ENCODE measurements at places on chromosomes 5 and 9.

DNA sequence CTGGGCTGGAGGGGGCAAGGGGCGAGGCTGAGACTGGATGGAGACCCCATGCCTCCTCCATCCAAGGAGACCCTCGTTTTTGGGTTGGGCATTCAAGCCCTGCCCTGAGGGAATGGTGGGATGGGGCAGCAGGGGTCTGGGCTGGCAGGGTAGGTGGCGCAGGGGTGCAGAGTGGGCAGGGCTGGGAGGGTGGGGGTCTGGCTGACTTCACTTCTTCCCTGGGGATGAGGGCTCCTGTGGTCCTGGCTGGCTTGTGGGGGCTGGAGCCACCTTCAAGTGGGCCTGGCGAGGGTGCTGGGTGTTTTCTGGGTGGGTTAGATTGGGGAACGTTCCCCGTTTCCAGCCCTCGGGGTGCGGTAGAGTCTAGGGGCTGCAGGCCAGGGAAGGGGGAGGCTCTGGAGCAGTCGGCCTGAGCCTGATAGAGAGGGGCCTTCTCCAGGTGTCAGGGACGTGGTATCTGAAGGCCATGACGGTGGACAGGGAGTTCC lies 412 bp downstream of the LCN1 start:
- no peak overlapping the region for H3K4me3 ChIP-seq
- no peak overlapping the region for H3K27ac ChIP-seq
- DNase-seq: peak; percentile 16
- H3K36me3 ChIP-seq: no peaks in the 10 kb centered on the region

DNA sequence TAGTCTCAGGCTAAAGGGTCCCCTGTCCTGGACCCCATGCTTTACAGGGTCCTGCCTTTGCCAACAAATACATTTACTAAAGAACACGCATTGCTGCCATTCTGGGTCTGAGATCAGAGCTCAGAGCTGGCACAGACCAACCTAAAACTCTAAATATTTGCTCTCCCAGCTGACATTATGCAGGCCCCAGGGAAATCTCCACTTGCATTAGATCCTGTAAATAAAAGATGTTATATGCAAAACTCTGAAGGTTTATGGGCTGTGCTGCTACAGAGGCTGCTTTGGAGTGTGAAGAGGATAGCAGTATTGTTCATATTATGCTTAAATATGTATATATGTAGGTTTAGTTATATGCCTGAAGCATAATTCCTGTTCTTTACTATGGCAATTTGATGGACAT lies 35.9 kb upstream of the RANBP3L start:
- DNase-seq: no peak
- no peak overlapping the region for H3K4me3 ChIP-seq
- peaks cover 18% of the 10 kb centered on the region for H3K4me1 ChIP-seq
- no peak overlapping the region for H3K27ac ChIP-seq
- no peaks in the 10 kb centered on the region for H3K27me3 ChIP-seq

DNA sequence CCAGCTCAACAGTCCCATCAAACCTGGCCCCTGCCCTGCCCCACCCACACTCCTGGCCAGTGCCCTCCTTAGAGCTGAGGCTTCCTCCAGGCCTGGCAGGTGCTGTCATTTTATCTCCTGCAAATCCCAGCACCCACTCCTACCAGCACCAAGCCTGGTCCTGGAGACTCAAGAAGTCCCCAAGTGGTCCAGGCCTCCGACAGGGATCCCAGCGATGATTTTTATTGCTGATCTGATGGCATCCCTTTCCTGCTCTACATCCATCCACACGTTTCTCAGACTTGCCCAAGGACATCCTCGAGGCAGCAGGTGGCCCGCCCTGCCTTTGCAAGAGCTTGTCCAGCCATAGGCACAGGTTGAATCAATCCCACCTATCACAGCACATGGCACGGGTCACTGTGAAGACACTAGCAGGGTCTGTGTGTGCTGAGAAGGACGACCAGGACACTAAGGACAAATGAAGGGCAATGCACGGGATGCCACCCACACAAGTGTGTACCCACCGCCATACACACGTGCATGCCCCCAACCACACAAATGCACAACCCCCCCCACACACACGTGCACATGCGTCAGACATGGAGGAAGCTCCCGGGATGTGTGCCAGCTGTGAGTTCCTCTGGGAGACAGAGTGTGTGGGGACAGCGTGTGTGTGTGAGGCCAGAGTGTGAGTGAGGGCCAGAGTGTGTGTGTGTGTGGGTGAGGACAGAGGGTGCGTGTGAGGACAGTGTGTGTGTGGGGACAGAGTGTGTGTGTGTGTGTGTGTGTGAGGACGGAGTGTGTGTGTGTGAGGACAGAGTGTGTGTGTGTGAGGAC lies 62.4 kb upstream of the UBAC1 start:
- H3K4me3 ChIP-seq: no peak overlapping the region
- no peak for DNase-seq
- H3K4me1 ChIP-seq: no peaks in the 10 kb centered on the region

GRCh38 chr9:83336706-83337105 lies 201.5 kb downstream of the FRMD3 start:
- no peak overlapping the region for H3K27ac ChIP-seq
- DNase-seq: no peak
- H3K27me3 ChIP-seq: peaks cover 24% of the 10 kb centered on the region
- H3K4me1 ChIP-seq: no peaks in the 10 kb centered on the region

DNA sequence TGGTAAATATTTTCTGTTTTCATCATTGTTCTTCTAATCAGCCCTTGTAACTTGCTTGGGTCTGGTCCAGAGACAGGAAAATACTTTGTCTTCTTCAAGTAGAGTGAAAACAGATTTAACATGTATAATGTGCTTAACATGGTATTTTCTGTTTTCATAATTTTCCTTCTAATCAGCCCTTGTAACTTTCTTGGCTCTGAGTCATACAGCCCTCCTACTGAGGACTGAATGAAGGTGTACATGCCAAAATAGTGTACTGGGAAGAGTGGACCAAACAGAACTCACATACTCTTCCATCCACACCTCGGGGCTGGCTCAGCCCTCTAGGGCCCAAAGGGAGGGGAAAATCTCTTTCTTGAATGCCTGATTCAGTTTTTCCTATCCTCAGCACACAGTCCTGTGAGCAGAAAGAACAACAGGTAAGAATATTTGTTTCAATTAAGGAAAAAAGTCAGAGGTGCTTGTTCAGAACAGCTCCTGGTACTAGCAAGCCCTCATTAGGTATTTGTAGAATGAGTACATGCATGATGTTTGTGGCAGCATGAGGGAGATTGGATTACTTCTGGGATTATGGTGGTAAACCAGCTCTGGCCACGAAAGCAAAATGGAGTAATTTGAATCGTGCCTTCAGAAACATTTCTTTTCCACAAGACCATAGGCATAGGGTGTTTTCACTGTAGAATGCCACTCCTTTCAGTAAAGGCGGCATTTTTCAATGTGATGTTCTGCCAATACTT lies 24.2 kb upstream of the MACIR start:
- no peak overlapping the region for H3K4me3 ChIP-seq
- H3K27ac ChIP-seq: no peak overlapping the region
- H3K27me3 ChIP-seq: no peaks in the 10 kb centered on the region
- no peaks in the 10 kb centered on the region for H3K36me3 ChIP-seq

DNA sequence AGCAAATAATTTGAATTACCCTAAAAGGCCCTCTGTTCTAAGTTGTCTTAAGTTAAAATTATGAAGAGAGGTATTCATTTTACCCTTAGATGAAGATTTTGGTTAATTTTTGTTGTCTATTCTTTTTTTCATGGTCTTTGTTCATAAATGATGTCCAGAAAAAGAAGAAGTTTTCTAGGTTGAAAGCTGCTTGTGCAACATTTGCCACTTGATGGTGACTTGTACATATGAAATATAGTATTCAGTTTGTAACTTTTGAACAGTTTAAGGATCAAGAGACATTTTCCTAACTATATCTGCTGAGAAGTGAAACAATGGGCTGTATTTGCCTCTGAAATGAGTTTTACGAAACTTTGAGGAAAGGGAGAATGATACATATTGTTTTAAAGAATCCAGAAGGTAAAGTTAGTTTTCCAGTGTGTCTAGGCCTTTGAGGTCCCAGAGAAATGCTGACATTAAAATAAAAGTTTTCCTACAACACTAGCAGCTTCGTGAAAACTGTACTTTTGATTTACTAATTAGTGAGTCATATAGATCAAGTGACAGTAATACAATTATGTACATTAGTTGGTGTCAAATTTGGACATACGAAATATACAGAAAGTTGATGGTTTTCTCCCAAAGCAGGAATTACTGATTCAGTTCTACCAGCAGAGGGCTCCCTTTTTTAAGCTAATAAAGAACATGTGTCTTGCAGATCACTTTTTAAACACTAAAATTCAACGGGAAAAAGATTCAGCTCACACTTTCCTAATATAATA lies 70.5 kb downstream of the PIK3R1 start:
- no peaks in the 10 kb centered on the region for H3K27me3 ChIP-seq
- peaks cover 55% of the 10 kb centered on the region for H3K4me1 ChIP-seq
- no peak for DNase-seq
- H3K4me3 ChIP-seq: no peak overlapping the region
- H3K36me3 ChIP-seq: peaks cover 14% of the 10 kb centered on the region
- H3K27ac ChIP-seq: peak overlapping the region; percentile 61

DNA sequence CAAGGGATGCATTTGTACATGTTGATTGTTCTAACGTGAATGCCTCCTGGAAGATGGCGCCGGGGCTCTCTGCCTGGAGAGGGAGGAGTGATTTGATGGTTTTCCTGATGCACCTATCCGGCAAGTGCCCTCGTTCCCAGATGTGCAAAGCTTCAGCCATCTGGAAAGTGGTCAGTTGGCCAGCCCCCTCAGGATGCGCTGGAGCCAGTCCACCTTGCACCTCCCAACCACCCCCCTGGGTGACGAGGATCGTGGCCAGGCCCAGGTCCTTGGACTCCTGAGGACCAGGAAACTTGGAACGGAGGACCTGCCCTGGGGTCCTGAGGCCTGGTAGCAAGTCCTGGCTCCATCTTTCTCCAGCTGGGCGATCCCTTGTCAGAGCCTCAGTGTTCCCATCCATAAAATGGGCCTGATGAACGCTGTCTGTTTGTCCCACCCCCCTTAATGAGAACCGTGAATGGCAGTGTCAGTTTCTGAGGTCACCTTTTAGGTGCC lies 23.6 kb upstream of the RNU6ATAC start:
- H3K4me3 ChIP-seq: no peak overlapping the region
- H3K4me1 ChIP-seq: peaks cover 9% of the 10 kb centered on the region
- H3K36me3 ChIP-seq: no peaks in the 10 kb centered on the region
- no peak overlapping the region for H3K27ac ChIP-seq
- H3K27me3 ChIP-seq: peaks cover 10% of the 10 kb centered on the region

GRCh38 chr9:125988479-125989050 lies 241.4 kb downstream of the PBX3 start:
- H3K27me3 ChIP-seq: peaks cover 3% of the 10 kb centered on the region
- no peak overlapping the region for H3K4me3 ChIP-seq
- H3K27ac ChIP-seq: no peak overlapping the region
- H3K4me1 ChIP-seq: peaks cover 5% of the 10 kb centered on the region
- DNase-seq: no peak

DNA sequence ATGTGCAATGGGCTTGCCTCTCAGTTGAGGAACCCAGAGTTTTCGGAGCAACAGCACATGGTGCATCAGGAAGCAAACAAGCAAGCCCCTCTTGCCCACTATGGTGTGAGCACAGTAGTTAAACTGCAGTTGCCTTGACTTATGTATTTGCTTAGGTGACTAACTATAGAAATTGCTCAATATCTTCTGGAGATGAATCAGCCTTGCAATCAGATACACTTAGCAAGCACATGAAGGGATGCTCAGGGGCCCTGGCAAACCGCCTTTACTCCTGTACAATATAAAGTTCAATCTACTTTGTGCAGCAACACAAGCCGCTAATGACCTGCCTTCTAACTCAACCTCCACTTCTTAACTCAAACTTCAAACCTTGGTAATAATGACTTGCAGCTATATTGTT lies 581.7 kb upstream of the RIOK2 start:
- H3K36me3 ChIP-seq: no peaks in the 10 kb centered on the region
- no peak overlapping the region for H3K4me3 ChIP-seq
- H3K27me3 ChIP-seq: no peaks in the 10 kb centered on the region
- no peaks in the 10 kb centered on the region for H3K4me1 ChIP-seq

GRCh38 chr5:37738057-37738691 lies 101.7 kb downstream of the GDNF start:
- no peak overlapping the region for H3K27ac ChIP-seq
- H3K4me1 ChIP-seq: peaks cover 16% of the 10 kb centered on the region
- no peaks in the 10 kb centered on the region for H3K27me3 ChIP-seq
- peaks cover 21% of the 10 kb centered on the region for H3K36me3 ChIP-seq
- H3K4me3 ChIP-seq: no peak overlapping the region
- no peak for DNase-seq

DNA sequence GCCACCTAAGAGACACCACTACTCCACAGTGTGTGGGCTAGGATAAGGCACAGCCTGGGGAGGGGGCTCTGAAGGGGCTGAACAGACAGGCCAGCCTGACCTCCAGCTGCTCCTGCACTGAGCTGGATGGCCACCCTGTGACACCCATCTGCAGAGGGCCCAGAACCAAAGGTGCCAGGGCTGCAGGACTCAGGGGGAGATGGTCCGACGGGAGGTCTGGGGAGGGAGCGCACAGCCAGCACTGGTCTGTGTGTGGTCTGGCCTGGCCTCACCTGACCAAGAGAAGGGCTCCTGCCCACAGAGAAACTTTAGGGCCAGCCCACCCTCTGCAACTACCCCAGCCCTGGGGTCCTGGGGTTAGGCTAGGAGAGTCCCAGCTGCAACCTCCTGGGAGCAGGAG lies 789 bp downstream of the LTC4S start:
- H3K36me3 ChIP-seq: peaks cover 9% of the 10 kb centered on the region
- no peak for DNase-seq
- H3K4me3 ChIP-seq: peak overlapping the region; percentile 65

Data from mesothelial cell of epicardium (in vitro differentiated cells).